Type B pancreatic cell (in vitro differentiated cells): ENCODE measurements at places on chromosomes 11 and 22.

DNA sequence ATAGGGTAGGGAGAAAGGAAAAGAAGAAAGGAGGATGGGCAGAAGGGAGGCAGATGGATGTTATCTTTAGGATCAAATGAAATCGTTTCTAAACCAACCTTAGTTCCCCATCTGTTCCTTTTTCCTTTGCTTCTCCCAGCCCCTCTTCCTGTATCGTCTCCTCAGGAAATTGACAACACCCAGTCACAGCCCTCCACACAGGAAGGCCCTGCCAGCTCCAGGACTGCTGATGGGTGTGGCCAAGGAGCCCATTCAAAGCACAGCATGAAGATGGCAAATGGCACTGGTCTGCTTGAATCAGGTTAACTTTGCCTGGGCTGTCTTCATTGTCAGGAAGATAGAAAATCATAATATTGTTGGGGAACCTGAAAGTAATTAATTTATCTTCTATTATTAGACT is 164.8 kb downstream of the C11orf87 start:
- H3K4me1 ChIP-seq: no peaks in the 10 kb centered on the region
- H3K4me3 ChIP-seq: no peak overlapping the region
- no peak for DNase-seq
- H3K36me3 ChIP-seq: no peaks in the 10 kb centered on the region
- peaks cover 16% of the 10 kb centered on the region for H3K27me3 ChIP-seq

- no peak for DNase-seq
- H3K27me3 ChIP-seq: no peaks in the 10 kb centered on the region
- no peaks in the 10 kb centered on the region for H3K4me1 ChIP-seq
- no peak overlapping the region for H3K4me3 ChIP-seq
Measured at GRCh38 chr11:29676993-29677392, 339.8 kb downstream of the KCNA4 start.

- peak overlapping the region; percentile 18 for H3K4me3 ChIP-seq
- peak overlapping the region; percentile 8 for H3K27ac ChIP-seq
- DNase-seq: no peak
- H3K4me1 ChIP-seq: peaks cover 38% of the 10 kb centered on the region
- no peaks in the 10 kb centered on the region for H3K27me3 ChIP-seq
Measured at GRCh38 chr11:129291546-129291945, 84.1 kb upstream of the BARX2 start.

GRCh38 chr11:65115361-65116082 is 2.0 kb downstream of the ZNHIT2 start:
- H3K4me1 ChIP-seq: peaks cover 19% of the 10 kb centered on the region
- no peak overlapping the region for H3K27ac ChIP-seq
- peaks cover 9% of the 10 kb centered on the region for H3K36me3 ChIP-seq
- peaks cover 7% of the 10 kb centered on the region for H3K27me3 ChIP-seq
- peak overlapping the region; percentile 92 for H3K4me3 ChIP-seq
- no peak for DNase-seq

DNA sequence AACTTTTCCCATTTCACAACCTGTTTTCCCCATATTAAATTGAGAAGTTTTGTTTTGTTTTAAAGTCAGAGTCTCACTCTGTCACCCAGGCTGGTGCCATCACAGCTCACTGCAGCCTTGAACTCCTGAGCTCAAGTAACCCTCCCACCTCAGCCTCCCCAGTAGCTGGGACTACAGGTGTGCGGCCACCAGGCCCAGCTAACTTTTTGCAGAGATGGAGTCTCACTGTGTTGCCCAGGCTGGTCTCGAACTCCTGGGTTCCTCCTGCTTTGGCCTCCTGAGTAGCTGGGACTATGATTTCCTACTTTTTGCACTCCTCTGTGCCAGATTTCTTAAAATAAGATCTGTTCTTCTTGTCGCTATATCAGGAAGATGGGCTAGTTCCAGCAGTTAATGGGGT is 44.9 kb downstream of the GNB1L start:
- peaks cover 11% of the 10 kb centered on the region for H3K4me1 ChIP-seq
- no peaks in the 10 kb centered on the region for H3K36me3 ChIP-seq
- H3K27ac ChIP-seq: no peak overlapping the region
- DNase-seq: no peak
- H3K4me3 ChIP-seq: no peak overlapping the region

DNA sequence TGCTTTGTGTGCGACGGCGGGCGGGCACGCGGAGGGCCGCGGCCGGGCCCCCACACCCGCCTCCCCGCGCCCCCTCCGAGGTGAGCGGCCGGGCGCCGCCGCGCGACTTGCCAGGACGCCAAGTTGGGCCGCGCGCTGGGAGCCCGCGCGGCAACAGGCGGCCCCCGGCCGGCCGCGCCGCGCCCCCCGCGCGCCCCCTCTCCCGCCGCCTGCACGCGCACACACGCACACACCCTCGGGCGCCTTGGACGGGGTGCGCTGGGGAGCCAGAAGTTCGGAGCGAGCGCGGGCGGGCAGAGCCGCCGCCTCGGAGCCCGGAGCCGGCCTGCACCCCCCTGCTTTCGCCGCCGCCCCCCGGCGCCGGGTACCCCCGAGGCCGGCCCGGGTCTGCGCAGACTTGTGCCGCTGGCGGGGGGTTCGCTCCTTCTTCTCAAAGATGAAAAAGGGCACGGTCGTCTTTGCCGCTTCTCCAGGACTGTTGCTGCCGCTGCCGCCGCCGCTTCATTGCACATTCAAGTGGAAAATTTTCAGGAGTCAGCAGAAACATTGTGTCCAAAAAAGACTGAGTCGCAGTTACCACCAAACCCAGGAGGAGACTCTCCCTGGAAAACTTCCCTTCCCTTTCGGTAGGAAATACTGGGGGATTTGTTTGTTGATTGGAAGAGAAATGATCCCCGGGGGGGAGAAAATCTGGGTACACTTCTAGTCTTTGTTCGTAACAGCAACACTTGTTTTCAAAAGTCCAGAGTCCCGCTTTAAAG is 895 bp downstream of the TEAD1 start:
- peak overlapping the region; percentile 94 for H3K27ac ChIP-seq
- no peaks in the 10 kb centered on the region for H3K36me3 ChIP-seq
- H3K4me3 ChIP-seq: peak overlapping the region; percentile 95
- peaks cover 39% of the 10 kb centered on the region for H3K4me1 ChIP-seq

- H3K27me3 ChIP-seq: peaks cover 16% of the 10 kb centered on the region
- no peaks in the 10 kb centered on the region for H3K36me3 ChIP-seq
- no peaks in the 10 kb centered on the region for H3K4me1 ChIP-seq
Measured at GRCh38 chr11:116439361-116439677, 333.5 kb downstream of the BUD13 start.

DNA sequence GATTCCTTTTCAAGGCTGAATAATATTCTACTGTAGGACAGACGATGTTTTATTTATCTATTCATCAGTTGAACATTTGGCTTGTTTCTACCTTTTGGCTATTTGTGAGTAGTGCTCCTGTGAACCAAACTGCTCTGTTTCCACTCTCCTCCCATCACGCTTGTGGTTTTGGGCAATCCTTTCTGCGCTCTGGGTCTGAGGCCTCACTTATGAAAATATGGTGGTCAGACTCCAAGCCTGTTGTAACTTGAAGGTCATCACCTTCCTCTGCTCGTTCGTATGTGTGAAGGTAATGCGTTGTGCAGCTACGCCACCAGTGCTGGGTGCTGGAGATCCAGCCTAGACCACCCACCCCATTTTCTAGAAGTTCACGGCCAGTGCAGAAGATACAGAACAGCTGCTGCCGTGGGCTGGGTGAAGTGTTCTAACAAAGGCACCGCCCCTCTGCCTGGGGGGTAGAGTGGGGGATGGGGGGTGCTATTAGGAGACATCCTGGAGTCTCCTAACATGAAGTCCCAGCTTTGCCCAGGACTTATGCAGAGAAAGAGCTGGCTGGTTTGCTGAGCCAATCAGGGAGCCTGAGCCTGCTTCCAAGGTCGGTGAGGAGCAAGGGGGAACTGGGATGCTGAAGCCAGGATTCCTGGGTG is 21.0 kb downstream of the PTPN5 start:
- no peaks in the 10 kb centered on the region for H3K36me3 ChIP-seq
- peaks cover 20% of the 10 kb centered on the region for H3K27me3 ChIP-seq
- H3K27ac ChIP-seq: no peak overlapping the region
- H3K4me3 ChIP-seq: no peak overlapping the region
- no peaks in the 10 kb centered on the region for H3K4me1 ChIP-seq
- no peak for DNase-seq

DNA sequence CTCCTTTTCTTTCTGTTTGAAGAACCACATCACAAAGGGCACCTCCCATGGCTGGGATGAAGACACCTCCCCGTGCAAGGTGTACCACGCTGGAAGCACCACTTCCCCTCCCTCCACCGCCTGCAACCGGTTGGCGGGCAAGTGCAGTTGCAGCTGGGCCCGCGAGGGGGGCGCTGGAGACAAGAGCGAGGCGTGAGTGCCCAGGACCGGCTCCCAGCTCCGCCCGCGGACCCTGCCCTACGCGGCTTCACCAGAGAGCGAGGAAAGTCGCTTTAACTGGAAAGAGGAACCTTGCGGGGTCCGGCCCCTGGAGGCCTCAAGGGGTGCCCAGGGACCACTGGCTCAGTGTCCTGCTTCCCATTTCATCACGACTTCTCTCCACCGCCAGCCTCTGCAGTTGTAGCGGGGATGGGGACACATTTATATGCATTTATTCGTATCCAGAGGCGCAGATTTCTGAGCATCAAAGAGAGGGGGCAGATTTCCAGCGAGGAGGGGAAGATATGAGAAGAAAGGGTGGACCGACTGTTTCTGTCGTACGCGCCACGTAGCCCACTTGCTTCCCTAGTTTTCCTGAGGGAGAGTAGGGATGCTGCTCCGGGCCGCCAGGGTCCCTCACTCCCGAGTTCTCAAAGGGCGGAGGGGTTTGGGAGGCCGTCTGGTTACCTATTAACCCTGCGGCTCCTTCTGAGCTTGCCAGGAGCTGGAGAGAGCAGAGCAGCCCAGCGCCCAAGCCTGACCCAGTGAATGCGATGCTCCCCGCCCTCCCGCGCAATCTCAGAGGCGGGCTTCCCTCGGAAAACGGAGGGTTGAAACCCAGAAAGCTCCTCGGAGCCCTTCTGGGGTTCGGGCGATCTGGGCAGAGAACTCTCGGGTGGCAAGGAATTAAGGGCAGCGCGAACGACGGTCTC is 3.5 kb downstream of the ESAM start:
- H3K27me3 ChIP-seq: peaks cover 86% of the 10 kb centered on the region
- H3K4me3 ChIP-seq: peak overlapping the region; percentile 88
- H3K36me3 ChIP-seq: peaks cover 3% of the 10 kb centered on the region
- no peak for DNase-seq

DNA sequence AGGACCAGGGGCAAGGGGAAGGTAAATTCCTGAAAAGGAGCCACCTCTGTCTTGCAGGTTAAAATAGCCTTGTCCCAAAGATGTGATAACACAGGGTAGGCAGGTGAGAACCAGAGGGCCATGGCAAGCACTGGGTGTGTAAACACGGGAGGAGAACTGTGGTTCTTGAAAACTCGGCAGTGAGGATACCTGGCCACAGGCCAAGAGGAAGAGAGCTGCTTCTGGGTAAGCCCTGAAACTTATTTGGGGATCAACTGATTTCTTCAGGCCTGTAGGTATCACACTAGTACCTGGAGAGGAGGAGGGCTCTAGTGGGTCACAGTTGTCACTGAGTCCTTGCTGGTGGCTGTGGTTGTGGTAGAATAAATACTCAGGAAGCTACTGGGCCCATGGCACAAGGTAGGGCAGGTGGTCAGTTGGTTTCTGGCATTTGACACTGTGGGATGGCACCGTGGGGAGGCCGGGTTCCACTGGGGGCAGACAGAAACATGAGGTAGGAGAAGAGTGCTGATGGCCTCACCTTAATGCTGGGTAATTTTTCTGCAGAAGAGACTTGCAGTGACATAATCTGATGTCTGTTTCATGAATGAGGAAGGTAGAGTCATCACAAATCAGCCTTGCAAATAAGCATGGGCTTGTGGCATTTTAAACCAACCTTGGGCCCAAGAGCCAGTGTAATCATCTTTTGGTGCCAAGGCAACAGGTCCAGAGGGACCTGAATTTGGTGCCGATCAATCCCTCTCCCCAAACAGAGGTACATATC is 22.0 kb downstream of the AMPD3 start:
- no peaks in the 10 kb centered on the region for H3K36me3 ChIP-seq
- no peak overlapping the region for H3K4me3 ChIP-seq
- H3K27ac ChIP-seq: no peak overlapping the region
- no peaks in the 10 kb centered on the region for H3K27me3 ChIP-seq
- peaks cover 6% of the 10 kb centered on the region for H3K4me1 ChIP-seq

- peaks cover 5% of the 10 kb centered on the region for H3K36me3 ChIP-seq
- no peaks in the 10 kb centered on the region for H3K4me1 ChIP-seq
- no peak for DNase-seq
Measured at GRCh38 chr11:653837-654236, 16.8 kb downstream of the DRD4 start.

DNA sequence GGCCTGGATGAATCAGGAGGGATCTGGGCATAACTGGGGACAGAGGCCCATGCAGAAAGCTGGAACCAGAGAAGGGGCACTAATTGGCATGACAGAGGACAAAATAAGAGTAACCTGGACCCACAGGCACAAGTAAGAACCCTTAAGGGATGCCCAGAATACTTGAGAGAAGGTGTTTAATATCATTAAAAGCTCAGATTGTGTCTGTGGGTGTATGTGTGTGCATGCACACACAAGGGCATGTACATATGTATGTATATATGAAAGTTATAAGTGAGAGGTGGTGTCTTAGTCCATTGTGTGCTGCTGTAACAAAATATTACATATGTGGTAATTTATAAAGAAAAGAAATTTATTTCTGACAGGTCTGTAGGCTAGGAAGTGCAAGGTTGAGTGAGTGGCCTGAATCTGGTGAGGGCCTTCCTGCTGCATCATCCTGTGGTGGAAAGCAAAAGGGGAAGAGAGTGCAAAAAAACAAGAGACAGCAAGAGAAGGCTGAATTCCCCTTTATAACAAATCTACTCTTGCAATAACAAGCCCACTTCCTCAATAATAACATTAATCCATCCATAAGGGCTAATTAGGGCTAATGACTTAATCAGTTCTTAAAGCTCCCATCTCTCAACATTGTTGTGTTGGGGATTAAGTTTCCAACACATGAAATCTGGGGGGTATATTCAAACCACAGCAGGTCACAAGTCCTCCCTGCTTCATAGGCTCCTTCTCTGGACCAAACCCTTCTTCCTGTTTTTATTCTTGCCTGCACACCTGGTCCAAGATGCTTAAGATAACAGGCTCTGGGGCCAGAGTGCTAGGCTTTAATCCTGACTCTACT is 68.3 kb upstream of the POU2AF2 start:
- H3K27ac ChIP-seq: no peak overlapping the region
- DNase-seq: no peak
- no peaks in the 10 kb centered on the region for H3K27me3 ChIP-seq
- H3K4me1 ChIP-seq: no peaks in the 10 kb centered on the region
- H3K36me3 ChIP-seq: no peaks in the 10 kb centered on the region

GRCh38 chr11:61384271-61385242 is 7.8 kb upstream of the TMEM216 start:
- H3K27ac ChIP-seq: no peak overlapping the region
- peaks cover 4% of the 10 kb centered on the region for H3K36me3 ChIP-seq
- no peak overlapping the region for H3K4me3 ChIP-seq
- DNase-seq: no peak

GRCh38 chr22:45612451-45612901 is 59.2 kb upstream of the ATXN10 start:
- H3K4me1 ChIP-seq: peaks cover 12% of the 10 kb centered on the region
- no peaks in the 10 kb centered on the region for H3K36me3 ChIP-seq
- H3K27me3 ChIP-seq: peaks cover 11% of the 10 kb centered on the region
- peak overlapping the region; percentile 29 for H3K4me3 ChIP-seq

GRCh38 chr11:1644601-1645356 is 15.2 kb downstream of the KRTAP5-5 start:
- no peak overlapping the region for H3K4me3 ChIP-seq
- H3K36me3 ChIP-seq: no peaks in the 10 kb centered on the region
- peaks cover 4% of the 10 kb centered on the region for H3K4me1 ChIP-seq
- peaks cover 14% of the 10 kb centered on the region for H3K27me3 ChIP-seq
- H3K27ac ChIP-seq: no peak overlapping the region
- DNase-seq: no peak
